MCF 10A (cell line): ENCODE measurements at places on chromosomes 2 and 18. TPM values are rescaled to one million over a fixed set of nuclear protein-coding genes. Genes with fewer than 3 reads are reported as not detected.

DNA sequence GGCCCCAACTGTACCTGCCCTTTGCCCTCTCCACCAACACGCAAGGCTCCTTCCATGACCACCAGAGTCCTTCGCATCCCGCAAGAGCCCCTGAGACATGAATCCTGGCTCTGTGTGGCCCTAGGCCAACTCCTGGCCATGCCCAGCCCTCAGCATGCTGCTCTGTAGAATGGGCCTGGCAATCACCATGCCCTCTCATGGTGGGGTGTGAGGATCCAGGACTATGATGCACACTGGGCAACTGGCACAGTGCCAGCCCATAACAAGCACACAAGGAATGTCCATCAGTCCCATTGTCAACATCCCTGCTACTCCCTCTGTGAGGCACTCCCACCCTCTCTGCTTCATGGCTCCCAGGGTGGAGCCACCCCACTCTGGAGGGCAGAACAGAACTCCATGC is 44.7 kb downstream of the FER1L5 start:
- DNase-seq = no peak

- DNase-seq = no peak
These were observed 47.5 kb downstream of the NBEAL1 start for GRCh38 chr2:203062126-203062525.

The ANKRD36B gene
- 21.5 and 32.3 TPM in 2 replicates for total RNA-seq

The TRABD2A gene
- total RNA-seq = 17.3 and 20.0 TPM in 2 replicates

GRCh38 chr2:235406430-235406829 is 87.4 kb upstream of the AGAP1 start:
- DNase-seq = peak; percentile 5

DNA sequence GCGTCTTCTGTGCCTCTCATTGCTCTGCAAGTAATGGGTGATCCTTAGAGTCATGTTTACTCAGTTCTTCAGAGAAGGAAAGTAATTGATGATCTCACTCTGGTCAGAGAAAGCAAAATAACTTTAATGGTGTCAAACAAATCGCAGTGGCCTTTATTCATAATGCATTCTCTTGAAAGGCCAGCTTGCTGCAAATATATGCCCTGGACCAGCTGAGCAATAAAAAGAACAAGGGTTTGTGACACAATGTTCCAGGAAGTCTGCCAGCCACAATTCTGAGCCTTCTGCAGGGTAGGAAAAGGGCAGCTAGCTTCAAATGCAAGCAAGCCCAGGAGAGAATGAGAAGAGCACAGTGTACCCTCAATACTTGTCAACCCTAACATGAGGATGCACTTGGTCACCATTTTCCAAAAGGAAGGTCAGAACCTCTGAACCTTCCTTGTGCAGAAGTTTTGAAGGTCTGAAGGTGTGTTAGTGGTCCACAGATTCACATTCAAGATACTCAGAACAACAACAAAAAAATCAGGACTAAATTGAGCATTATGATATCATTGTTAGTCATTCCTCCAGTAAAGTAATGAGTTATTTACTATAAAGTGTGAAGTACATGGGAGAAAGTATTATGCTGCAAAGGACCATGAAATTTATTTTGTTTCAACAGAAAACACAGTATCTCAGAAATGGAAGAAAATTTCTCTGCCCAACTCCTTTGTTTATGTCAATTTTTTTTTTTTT is 355.6 kb downstream of the PAX3 start:
- DNase-seq = peak; percentile 79

DNA sequence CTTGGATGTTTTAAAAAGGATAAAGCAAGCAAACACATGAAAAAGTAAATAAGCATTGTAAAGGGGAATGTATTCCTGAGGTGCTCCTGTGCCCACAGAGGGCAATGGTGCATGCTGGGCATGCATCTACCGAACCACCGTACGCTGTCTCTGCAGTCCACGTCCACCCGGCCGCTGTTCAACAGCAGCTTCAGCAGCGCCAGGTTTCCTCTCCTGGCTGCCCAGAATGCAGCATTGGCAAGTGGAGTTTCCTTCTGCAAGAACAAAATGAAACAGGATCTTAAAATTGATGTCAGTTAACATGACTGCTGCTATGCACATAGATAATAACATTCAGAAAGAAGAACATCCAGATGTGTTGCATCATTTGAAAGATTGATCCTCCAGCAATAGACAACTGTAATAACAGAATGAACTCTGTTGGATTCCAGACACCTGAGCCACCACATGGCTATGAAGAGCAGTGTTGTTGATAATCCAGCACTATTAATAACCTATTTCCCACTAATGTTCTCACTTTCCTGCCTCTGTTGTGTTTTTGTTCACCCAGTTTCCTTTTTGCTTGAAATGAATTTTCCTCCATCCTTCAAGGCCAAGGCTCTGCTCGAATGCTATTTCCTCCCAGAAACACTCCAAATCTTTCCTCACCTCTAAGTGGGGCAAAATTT is 13.6 kb downstream of the ANKRD29 start:
- DNase-seq = no peak

The M1AP gene
- not detected in 2 replicates for total RNA-seq

The MERTK gene
- total RNA-seq = 0.19 and 0.49 TPM in 2 replicates

GRCh38 chr2:160351956-160352355 is 141.7 kb downstream of the RBMS1 start:
- peak; percentile 81 for DNase-seq

DNA sequence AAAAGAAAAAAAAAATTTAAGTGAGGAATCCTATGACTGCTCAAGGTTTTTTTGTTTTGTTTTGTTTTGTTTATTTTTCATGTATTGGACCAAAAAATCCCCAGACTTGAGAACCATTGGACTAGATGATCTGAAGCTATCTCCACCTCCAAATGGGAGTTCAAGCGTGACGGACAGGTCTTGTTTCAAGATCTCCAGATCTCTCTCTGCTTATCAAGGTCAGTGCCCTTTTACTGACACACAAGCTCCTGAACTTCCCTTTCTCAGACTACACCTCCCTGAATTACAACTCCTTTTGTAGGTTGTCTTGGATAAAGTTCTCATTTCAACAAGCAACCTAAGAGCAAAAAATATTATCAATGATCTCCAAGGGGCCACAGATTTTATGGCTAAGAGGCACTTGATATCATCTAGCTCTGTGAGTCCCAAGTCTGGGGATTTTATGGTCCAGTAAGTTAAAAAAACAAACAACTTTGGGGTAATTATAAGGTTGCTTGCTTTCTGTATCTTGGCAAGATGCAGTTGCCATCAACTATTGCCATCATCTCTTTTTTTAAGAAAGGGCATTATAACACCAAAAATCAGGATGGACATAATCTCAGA is 396.0 kb upstream of the ATP5MC3 start:
- DNase-seq = no peak

GRCh38 chr2:230575642-230576324 is 136.9 kb upstream of the CAB39 start:
- no peak for DNase-seq

GRCh38 chr18:47750889-47751423 is 179.5 kb downstream of the SMAD2 start:
- no peak for DNase-seq

The AGAP1 gene
- total RNA-seq = 41.3 and 42.4 TPM in 2 replicates

The EVX2 gene
- not detected in 2 replicates for total RNA-seq

DNA sequence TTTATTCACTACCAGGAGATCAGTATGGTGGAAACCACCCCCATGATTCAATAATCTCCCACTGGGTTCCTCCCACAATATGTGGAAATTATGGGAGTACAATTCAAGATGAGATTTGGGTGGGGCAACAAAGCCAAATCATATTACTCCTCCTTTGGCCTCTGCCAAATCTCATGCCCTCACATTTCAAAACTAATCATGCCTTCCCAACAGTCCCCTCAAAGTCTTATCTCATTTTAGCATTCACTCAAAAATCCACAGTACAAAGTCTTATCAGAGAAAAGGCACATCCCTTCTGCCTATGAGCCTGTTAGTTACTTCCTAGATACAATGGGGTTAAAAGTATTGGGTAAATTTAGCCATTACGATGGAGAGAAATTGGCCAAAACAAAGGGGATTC is 989.5 kb upstream of the CNTNAP5 start:
- no peak for DNase-seq

GRCh38 chr2:6939071-6939470 is 21.9 kb downstream of the RNF144A start:
- no peak for DNase-seq

DNA sequence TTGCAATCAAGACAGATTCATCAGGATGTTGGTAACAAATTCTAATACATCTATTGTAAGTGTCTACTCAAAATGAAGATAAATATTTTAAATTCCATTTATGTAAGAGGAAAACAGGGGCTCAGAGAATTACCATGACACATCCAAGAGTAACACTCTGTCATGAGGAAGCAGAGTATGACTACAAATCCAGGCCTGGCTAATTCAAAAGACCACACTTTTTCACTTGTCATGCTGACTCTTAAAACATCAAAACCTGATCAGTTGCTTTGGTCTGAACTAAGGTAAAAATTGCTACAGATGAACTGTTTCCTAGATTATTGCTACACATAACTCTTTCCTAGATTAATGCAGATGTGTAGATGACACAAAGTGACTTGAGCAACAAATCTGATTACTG is 880.6 kb downstream of the TSN start:
- no peak for DNase-seq

The GPATCH11 gene
- total RNA-seq = 5.5 and 5.9 TPM in 2 replicates

DNA sequence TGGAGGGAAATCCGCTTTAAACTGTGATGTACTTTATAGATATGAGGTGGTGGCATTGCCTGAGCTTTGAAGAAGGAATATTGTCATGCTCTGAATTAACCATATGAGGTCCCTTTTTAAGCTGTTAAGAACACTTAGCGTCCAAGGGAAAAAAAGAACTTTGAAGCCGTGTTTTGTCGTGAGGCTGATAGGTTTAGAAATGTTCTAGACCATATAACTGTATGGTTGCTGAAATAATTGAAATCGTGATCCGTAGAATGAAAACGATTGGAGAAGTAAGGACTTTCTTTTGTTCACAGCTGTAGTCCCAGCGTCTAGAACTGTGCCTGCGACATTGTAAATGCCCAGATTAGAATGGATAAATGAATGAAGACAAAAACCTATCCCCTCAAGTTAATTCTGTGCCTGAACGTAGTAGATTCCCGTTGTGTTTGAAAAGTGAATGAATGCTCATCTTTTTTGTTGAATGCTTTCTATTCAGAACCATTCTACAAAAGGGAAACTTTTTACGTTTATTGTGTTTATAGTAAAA is 1.5 kb downstream of the SMCHD1 start:
- no peak for DNase-seq

The C2orf42 gene
- total RNA-seq = 17.6 and 28.5 TPM in 2 replicates

DNA sequence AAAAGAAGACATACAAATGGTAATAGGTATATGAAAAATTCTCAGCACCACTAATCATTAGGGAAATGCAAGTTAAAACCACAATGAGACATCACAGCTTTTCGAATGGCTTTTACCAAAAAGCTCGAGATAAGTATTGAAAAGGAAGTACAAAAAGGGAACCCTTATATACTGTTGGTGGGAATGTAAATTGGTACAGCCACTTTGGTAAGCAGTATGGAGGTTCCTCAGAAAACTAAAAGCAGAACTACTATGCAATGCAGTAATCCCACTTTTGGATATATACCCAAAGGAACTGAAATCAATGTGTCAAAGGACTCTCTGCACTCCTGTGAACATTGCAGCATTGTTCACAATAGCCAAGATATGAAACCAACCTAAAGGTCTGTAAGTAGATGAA is 107.5 kb upstream of the SPATS2L start:
- no peak for DNase-seq

GRCh38 chr2:240981280-240981679 is 17.1 kb upstream of the SNED1 start:
- DNase-seq = no peak

GRCh38 chr2:48270209-48270608 is 259.7 kb upstream of the STON1 start:
- no peak for DNase-seq

GRCh38 chr2:121529439-121530211 is 1.1 kb upstream of the RNU4ATAC start:
- peak; percentile 45 for DNase-seq

DNA sequence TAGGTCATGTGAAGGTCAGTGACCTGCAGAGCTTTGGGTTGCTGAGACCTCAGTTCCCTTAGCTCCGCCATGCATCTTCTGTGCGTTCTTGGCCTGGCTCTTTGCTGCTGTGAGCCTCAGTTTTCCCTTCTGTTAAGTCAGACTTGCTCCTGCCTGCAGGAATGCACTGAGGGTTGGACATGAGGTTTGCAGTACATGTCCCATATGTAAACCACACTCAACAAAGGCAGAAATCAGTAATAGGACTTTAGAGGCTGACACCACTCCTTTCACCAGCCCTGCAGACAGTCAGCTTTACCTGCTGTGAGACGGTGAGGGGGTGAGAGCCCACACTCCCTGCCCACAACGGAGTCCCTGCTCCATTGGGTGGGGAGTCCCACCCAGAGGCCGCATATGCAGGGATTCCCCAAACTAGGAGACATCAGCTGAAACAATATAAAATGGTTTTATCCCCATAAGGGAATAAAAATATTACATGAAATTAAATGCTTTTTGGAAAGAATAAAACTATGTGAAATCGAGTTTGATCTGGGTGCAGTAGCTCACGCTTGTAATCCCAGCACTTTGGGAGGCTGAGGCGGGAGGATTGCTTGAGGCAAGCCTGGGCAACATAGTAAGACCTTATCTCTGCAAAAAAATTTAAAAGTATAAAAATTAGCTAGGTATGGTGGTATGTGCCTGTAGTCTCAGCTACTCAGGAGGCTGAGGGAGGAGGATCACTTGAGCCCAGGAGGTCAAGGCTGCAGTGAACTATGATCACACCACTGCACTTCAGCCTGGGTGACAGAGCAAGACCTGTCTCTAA is 55.1 kb downstream of the MYO7B start:
- no peak for DNase-seq

- DNase-seq = no peak
These were observed 65.6 kb downstream of the NRP2 start for GRCh38 chr2:205747829-205748386.

The TLX2 gene
- not detected in 2 replicates for total RNA-seq

GRCh38 chr18:78953566-78953965 is 26.1 kb upstream of the SALL3 start:
- no peak for DNase-seq

GRCh38 chr2:44705876-44706480 is 235.5 kb upstream of the SIX3 start:
- DNase-seq = no peak

- DNase-seq = no peak
These were observed 79.0 kb downstream of the DYSF start for GRCh38 chr2:71532327-71532726.

The CCDC74A gene
- 0.32 and 1.1 TPM in 2 replicates for total RNA-seq

GRCh38 chr2:68222287-68222686 is 30.0 kb downstream of the PPP3R1 start:
- DNase-seq = no peak

- DNase-seq = peak; percentile 70
These were observed 759.4 kb downstream of the ADCYAP1 start for GRCh38 chr18:1663879-1664705.

- no peak for DNase-seq
These were observed 42.7 kb upstream of the ODC1 start for GRCh38 chr2:10490806-10491291.

The THSD7B gene
- not detected in 2 replicates for total RNA-seq

DNA sequence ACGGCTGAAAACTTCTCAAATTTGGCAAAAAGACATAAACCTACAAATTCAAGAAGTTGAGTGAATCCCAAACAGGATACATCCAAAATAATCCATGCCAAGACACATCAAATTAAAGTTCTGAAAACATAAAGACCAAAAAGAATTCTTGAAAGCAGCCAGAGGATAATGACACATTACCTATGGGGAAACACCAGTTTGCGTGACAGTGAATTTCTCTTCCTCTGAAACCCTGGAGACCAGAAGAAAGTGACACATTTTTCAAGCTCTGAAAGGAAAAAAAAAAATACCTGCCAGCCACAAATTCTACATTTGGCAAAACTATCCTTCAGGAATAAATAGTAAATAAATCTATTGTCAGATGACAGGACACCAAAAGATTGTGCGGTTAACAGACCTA is 86.0 kb upstream of the AFF3 start:
- no peak for DNase-seq

The PXDN gene
- 96.1 and 114 TPM in 2 replicates for total RNA-seq

The CDK15 gene
- total RNA-seq = not detected in 2 replicates
